Stimulated activated CD8-positive, alpha-beta memory T cell treated with anti-CD3 and anti-CD28 coated beads, Interleukin-4, amount 100 ng/mL, for 24 hours (primary cell): ENCODE measurements at places on chromosomes 5 and 9.
A peak's percentile ranks its signal among the peaks of the same experiment; 100 is the strongest.

DNA sequence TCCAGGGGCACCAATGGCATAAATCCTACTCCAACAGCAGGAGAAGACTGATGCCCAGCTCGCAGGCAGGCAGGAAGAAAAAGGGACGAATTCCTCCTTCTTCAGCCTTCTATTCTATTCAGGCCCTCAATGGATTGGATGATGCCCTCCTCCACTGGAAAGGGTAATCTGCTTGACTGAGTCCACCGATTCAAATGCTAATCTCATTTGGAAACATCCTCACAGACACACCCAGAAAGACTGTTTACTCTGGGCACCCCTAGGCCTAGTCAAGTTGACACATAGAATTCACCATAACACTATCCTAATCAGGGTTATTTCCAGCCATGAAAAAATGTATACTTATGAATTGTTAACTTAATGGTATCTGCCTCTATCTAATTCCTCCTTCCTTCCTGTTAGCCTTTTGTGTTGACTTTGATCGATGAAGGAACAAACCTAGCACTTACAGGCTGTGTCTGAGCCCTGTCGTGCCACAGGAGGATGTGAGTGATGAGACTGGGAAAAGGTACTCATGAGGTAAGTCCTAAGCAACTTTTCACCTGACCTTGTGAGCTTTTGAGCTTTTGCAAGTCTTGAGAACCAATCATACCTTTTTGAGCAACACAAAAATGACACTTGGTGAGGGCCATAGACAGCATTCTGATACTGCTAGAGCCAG lies 36.5 kb downstream of the FOXD1 start:
- DNase-seq, result no peak

DNA sequence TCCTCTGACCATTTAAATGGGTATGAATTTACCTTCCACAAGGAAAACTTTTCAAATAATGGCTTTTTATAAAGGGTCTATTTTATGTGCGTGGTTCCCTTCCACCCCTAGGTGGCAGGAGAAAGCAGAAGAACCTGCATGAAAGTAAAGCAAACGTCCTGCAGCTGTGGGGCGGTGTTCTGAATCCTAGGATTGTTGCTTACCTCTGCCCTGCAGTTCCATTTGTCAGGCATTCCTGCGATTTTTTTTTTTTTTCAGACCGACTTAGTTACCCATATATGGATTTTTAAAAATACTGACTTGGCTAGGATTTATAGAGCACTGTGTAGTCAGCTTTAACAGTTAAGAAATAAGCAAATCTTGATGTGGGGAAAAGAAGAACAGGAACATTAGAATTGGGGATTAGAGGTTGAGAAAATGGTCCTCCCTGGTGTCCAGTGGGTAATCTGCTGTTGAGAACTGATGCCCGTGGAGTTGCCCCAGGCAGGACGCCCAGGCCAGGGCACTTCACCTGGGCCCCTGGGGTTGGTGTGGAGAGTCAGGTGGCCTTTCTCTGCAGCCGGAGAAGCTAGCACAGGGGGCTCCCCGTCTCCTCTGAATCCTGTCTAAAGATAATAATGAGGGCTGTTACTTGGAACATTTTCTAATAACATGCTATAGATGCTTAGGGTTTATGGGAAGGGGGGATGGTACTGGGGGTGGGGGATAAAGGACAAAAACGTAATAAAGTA lies 30.4 kb upstream of the LTC4S start:
- DNase-seq, result peak; percentile 22

DNA sequence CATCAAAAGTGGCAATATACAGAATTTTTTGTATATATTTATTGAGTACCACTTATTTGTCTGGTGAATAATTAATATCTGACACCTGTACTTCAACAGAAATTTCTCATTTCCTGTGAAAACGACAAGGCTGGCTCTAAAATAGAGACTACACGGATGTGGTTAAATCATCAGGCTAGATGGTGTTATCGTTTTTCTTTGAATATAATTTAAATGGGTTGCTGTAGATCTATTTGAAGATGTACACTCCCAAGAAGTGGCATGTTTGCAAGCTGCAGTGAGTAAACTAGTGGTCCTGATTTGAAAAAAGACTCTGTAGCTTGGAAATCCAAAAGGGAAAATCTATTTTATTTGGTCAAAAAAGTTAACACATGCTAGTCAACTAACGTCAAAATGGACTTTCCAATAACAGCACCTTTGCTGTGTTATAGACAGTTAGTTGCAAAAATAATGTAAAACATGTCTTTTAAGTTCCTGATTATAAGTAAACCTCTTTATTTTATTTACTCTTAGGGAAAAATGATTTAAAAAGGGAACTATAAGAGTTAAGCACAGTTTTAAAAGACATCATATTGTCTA lies 13.8 kb downstream of the ST8SIA4 start:
- DNase-seq, result no peak

DNA sequence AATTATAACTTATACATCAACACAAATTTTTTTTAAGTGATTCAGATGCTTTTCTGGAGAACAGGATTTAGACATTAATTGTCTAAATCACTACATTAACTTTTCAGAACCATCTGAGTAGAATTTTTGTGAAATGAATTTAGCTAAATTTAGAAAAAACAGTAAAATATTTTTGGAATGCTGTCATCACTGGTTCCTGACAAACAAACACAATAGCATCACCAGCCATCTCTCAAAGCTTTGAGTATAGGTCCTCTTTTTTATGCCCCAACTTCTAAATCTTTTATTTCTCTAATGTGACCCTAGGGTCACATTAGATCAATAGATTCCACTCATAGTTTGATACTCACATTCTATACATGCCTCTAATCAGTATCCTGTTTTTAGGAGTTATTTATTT lies 104.6 kb downstream of the PRR16 start:
- DNase-seq, result no peak

GRCh38 chr5:124743602-124744169 lies 2.8 kb downstream of the ZNF608 start:
- no peak for DNase-seq

DNA sequence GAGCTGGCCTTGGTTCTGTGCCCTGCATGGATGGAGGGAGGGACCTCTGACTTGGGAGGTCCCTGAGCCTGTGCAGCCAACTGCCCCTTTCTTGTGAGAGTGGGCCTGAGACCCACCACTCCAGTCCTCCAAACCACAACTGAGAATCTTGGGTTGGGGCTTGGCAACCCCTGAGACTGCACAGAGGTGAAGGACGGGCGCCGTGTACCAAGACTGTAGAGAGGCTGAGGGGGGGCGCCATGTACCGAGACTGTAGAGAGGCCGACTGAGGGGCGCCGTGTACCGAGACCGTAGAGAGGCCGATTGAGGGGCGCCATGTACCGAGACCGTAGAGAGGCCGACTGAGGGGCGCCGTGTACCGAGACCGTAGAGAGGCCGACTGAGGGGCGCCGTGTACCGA lies 59.3 kb upstream of the CACNA1B start:
- no peak for DNase-seq

GRCh38 chr5:165723931-165724330 lies 2218.5 kb downstream of the MAT2B start:
- DNase-seq, result no peak

GRCh38 chr5:171428809-171429542 lies 9.5 kb downstream of the FGF18 start:
- DNase-seq, result no peak

GRCh38 chr9:135983208-135984071 lies 22.3 kb upstream of the UBAC1 start:
- no peak for DNase-seq

DNA sequence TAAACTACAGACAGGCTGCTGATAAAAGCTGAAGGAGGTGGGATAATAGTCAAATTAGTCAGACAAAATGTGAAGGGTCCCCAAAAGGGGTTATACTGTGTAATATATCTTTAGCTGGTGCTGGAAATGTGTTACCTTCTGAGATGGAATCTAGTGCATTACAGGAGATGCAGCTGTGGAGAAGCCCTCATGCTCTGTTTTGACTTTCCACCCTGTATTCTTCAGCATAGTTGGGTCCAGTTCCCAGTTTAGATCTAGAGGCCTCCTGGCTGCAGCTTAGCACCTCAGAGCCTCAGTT lies 122.6 kb downstream of the PAPPA start:
- DNase-seq, result no peak

DNA sequence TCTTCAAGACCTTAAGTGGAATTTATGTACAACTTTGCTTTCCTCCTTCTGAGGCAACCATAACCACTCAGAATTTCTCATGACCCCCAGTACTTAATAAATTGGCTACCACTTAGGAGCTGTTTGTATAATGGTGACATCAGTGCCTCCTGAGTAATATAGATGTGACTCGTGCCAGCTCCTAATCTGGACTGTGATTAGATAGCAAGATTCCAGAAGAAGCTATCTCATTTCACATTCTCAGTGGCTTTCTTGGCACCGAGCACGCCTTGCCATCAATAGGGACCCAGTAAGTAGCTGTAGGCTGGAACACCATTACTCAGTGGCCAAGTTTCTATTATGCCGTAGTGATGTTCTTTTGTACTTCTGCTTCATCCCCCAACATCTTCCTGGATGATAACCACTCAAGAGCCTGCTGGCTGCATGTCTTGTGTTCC lies 228.8 kb downstream of the CD180 start:
- DNase-seq, result no peak

DNA sequence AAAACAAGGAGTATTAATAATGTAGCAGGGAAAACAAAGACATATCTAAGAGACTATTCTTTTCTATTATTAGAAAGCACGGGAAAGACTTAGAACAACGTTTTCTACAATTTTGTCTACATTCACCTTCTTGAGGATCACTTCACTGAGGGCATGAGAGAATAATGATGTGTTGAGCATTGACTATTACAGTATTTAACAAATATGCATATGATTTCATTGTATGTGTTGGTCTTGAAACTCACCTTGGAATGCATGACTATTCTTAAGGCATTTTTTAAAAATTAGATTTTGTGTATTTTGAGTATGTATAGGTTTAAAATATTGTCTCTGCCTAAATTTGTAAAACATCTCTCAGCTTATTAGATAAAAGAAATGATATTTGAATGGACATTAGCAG lies 1.2 kb downstream of the FSD1L start:
- no peak for DNase-seq

GRCh38 chr5:123874600-123875201 lies 362.7 kb downstream of the CSNK1G3 start:
- no peak for DNase-seq

- no peak for DNase-seq
Measured at GRCh38 chr5:52119768-52120167, 667.9 kb upstream of the ITGA1 start.

DNA sequence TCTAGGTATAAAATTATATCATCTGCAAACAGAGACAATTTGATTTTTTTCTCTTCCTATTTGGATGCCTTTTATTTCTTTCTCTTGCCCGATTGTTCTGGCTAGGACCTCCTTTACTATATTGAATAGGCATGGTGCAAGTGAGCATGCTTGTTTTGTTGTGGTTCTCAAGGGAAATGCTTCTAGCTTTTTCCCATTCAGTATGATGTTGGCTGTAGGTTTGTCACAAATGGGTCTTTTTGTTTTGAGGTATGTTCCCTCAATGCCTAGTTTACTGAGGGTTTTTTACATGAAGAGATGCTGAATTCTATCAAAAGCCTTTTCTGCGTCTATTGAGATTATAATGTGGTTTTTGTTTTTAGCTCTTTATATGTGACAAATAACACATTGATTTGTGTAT lies 198.2 kb upstream of the GHR start:
- DNase-seq, result no peak

DNA sequence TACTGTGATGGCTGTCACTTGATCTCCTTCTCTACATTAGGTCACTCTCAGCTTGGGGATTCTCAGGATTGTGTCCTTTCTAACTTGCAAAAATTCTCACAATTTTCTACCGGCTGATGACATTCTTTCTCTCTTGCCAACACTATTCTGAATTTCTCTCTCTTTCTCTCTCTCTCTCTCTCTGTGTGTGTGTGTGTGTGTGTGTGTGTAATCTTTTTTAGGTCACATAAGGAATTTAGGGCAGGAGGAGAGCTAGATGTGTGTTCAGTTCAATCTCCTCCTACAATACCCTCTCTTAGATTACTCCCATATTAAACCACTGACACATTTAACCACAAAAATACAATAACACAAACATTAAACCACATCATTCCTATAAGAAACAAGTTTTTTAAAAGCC lies 242.3 kb upstream of the NREP start:
- DNase-seq, result no peak

DNA sequence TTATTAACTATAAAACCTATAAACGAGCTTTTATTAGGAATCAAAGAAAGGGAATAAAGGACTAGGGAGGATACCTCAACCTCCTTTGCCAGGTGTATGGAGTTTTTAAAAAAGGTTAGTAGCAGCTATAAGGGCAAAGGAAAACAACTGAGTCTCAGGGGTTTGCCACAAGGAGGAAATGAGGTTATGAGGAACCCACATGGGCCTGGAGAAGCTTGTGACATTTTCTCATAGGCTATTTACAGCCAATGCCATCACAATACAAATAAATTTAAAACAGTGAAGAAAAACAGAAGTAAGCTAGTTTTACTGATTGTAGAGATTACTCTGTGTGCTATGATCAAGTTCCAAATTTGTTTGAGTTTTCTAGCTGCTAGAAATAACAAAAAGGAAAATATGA lies 92.6 kb downstream of the CDKN2A start:
- no peak for DNase-seq

- DNase-seq, result no peak
Measured at GRCh38 chr5:90136952-90137528, 272.5 kb downstream of the CETN3 start.

DNA sequence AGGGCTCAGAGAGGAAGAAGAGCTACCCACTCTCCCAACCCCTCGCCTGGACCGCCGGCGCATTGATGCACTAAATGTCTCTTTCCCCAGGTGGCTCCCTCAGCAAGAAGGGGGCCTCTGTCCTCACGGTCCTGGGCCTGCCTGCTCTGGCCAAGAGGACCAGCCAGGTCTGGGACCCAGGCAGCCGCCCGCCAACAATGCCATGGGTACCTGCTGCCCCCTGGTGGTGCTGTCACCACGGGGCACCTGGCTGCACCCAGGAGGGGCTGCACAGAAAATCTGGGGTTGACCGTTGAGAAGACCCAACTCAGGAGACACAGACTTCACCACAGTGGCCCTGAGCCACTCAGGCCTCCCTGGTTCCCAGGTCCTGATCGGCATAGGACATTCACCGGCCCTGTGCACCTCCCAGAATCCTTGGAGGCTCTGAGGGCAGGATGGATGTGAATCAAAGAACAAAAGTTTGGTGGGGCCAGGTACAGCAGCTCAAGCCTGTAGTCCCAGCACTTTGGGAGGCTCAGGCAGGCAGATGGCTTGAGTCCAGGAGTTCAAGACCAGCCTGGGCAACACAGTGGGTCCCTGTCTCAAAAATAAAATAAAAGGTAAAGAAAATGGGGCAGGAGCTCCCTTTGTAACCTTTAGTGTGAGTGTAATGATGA lies 2.4 kb upstream of the VAV2 start:
- DNase-seq, result peak; percentile 71

DNA sequence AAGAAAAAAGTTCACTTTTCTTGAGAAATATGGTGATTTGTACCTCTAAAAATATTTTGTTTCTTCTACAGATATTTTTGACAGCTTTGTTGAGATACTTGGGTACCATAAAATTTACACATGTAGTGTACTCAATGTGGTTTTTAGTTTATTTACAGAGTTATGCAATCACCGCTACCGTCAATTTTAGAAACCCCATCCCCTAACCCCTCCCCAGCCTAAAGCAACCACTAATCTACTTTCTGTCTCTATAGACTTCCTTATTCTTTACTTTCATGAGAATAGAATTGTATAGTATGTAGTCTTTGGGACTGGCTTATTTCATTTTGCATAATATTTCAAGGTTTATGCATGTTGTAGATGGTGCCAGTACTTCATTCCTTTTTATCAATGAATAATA lies 45.0 kb upstream of the TDRD7 start:
- no peak for DNase-seq

- DNase-seq, result no peak
Measured at GRCh38 chr5:534743-535671, 10.8 kb upstream of the SLC9A3 start.
